Vagina (tissue), 2 donors: ENCODE measurements at places on chromosomes 6 and 20. TPM values are rescaled to one million over a fixed set of nuclear protein-coding genes. Genes with fewer than 3 reads are reported as not detected.

DNA sequence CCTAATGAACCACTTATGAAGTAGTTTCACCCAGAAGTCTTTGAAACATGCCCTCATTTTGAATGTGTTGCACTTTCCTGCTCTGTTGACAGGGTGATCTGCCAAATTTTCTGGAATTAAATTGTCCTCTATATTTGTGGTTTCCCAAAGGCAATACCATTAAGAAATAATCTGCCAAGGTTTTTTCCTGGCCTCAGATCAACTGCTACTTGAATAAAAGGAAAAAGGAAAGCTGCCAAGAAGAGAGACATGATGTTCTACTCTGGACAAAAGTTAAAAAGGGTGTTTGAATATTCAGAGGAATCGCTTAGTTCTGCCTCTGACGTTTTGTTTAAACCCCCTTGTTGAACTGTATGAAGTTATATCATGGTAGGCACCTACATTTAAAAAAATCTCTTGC, 37.4 kb upstream of the ARMH2 start:
- no peaks in the 10 kb centered on the region for H3K36me3 ChIP-seq
- H3K27me3 ChIP-seq, result no peaks in the 10 kb centered on the region
- peaks cover 40% of the 10 kb centered on the region for H3K4me1 ChIP-seq
- peak overlapping the region; percentile 29 for H3K27ac ChIP-seq
- DNase-seq, result no peak
- H3K4me3 ChIP-seq, result no peak overlapping the region

DNA sequence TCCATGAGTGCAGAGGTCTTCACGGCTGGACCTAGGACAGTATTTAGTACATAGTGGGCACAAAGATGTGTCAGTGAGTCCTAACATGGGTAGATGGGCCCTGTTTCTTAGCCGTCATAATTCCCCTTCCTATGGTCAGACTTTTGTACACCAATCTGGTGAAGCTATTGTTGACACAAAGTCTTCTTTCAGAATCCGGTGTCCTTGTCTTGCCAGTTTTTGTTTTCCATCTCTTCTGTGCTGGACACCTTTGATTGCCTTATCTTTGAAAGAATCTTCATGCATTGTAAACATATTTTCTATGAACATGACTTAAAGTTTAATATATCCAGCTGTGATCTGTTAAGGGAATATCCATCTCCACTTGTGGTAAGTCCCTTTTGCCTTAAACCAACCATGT, 4.5 kb downstream of the LRRC1 start:
- H3K36me3 ChIP-seq, result no peaks in the 10 kb centered on the region
- DNase-seq, result no peak
- H3K4me1 ChIP-seq, result peaks cover 18% of the 10 kb centered on the region
- no peak overlapping the region for H3K27ac ChIP-seq
- H3K27me3 ChIP-seq, result no peaks in the 10 kb centered on the region

GRCh38 chr6:128827675-128828464, 55.1 kb upstream of the LAMA2 start:
- H3K27ac ChIP-seq, result no peak overlapping the region
- H3K4me1 ChIP-seq, result no peaks in the 10 kb centered on the region
- no peaks in the 10 kb centered on the region for H3K36me3 ChIP-seq
- no peak for DNase-seq
- H3K27me3 ChIP-seq, result no peaks in the 10 kb centered on the region
- H3K4me3 ChIP-seq, result no peak overlapping the region

- no peaks in the 10 kb centered on the region for H3K36me3 ChIP-seq
- no peak overlapping the region for H3K4me3 ChIP-seq
- H3K27ac ChIP-seq, result no peak overlapping the region
- peaks cover 18% of the 10 kb centered on the region for H3K4me1 ChIP-seq
- no peaks in the 10 kb centered on the region for H3K27me3 ChIP-seq
- no peak for DNase-seq
Observed at GRCh38 chr6:42374018-42374669, 77.6 kb downstream of the TRERF1 start.

The MUC22 gene
- total RNA-seq, result 2.9 TPM

The OGFRL1 gene
- total RNA-seq, result 34.1 TPM
